WTC11 (cell line): ENCODE measurements at places on chromosomes 16 and 17. TPM values are rescaled to one million over a fixed set of nuclear protein-coding genes. Genes with fewer than 3 reads are reported as not detected.

GRCh38 chr16:1261131-1261892, 5.4 kb downstream of the TPSD1 start:
- H3K27me3 ChIP-seq: peaks cover 31% of the 10 kb centered on the region
- H3K36me3 ChIP-seq: peaks cover 9% of the 10 kb centered on the region; the same call in 1 of the 2 replicates
- no peak overlapping the region for H3K27ac ChIP-seq
- H3K4me1 ChIP-seq: peaks cover 5% of the 10 kb centered on the region
- H3K4me3 ChIP-seq: no peak overlapping the region
- DNase-seq: peak; percentile 59

RTN4RL1 gene
- 0.27 to 0.72 TPM (median 0.37 TPM) in 3 replicates for total RNA-seq

DNA sequence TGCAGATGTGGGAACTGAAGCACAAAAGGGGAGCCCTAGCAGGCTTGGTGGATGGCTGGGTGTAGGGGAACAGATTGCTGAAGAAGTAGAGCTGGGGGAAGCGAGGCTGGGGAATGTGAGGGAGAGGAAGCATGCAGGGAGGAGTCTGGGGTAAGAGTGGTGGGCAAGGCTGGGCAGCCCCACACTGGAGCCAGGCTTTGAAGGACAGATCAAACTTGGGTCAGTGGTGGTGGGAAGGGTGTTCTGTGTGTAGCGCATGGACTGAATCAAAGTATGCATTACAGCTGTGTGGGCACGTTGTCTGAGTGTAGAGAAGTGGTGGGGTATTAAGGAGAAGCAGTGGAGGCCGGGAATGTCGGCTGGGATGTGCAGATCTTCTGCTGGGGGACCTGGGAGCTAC, 116.0 kb downstream of the CYLD start:
- no peak for DNase-seq
- H3K36me3 ChIP-seq: no peaks in the 10 kb centered on the region
- no peaks in the 10 kb centered on the region for H3K27me3 ChIP-seq
- peaks cover 6% of the 10 kb centered on the region for H3K4me1 ChIP-seq

GRCh38 chr16:19691161-19691711, 26.8 kb downstream of the KNOP1 start:
- peaks cover 43% of the 10 kb centered on the region for H3K36me3 ChIP-seq
- DNase-seq: no peak
- no peak overlapping the region for H3K4me3 ChIP-seq
- H3K27ac ChIP-seq: 0 out of 2 replicates have a peak overlapping the region, but pooled peaks have one; percentile 22
- peaks cover 2% of the 10 kb centered on the region; the same call in 1 of the 2 replicates for H3K4me1 ChIP-seq
- H3K27me3 ChIP-seq: no peaks in the 10 kb centered on the region

GRCh38 chr17:40113907-40114245, 7.9 kb upstream of the MSL1 start:
- no peaks in the 10 kb centered on the region for H3K27me3 ChIP-seq
- no peaks in the 10 kb centered on the region for H3K36me3 ChIP-seq
- DNase-seq: no peak
- peak overlapping the region; percentile 98 for H3K27ac ChIP-seq
- peak overlapping the region; percentile 58 for H3K4me3 ChIP-seq

DNA sequence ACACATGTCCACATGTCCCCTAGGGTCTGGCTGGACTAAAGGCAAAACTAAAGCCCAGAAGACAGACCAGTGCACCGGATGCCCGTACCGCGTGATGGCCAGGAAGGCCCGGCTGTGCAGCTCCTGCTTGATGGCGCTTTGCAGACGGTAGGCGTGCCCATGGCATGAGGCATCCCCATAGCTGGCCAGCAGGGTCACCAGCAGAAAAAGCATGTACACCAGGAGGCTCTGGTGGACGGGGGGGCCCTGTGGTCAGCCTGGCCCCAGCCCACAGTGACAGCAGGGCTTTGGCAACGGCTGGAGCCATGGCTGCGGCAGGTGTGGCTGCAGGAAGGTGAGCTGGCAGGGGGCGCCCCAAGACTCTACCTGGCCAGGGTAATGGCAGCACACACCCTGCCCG, 42.8 kb downstream of the PKD1 start:
- H3K27me3 ChIP-seq: no peaks in the 10 kb centered on the region
- no peak overlapping the region for H3K4me3 ChIP-seq
- no peak overlapping the region for H3K27ac ChIP-seq
- H3K4me1 ChIP-seq: no peaks in the 10 kb centered on the region
- no peak for DNase-seq

GRCh38 chr17:71183066-71183660, 937.7 kb upstream of the SOX9 start:
- H3K36me3 ChIP-seq: no peaks in the 10 kb centered on the region
- no peaks in the 10 kb centered on the region for H3K4me1 ChIP-seq
- H3K27me3 ChIP-seq: no peaks in the 10 kb centered on the region
- no peak for DNase-seq
- H3K27ac ChIP-seq: no peak overlapping the region
- H3K4me3 ChIP-seq: no peak overlapping the region

DNA sequence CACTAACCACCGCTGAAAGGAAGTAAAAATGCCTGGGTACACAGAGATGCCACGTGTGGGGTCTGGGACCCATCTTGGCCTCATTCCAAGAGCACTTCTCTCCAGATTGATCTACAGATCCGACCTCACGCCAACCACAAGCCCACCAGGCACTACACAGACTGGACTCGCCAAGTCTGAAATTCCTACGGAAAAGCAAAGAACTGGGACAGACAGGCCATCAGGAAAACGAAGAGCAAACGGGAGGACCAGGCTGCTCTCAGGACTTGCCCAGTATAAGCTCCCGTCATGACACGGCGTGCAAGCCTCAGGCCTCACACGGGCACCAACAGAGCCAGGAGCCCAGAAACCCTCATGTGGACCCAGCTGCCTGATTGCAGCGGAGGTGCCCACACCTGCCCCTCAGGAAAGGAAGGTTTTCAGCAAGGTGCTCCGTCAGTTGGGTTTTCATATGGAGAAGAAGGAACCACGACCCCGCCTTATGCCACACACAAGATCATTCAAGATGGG, 20.1 kb upstream of the C16orf95 start:
- no peaks in the 10 kb centered on the region for H3K27me3 ChIP-seq
- no peak overlapping the region for H3K4me3 ChIP-seq
- H3K36me3 ChIP-seq: peaks cover 14% of the 10 kb centered on the region
- H3K4me1 ChIP-seq: no peaks in the 10 kb centered on the region
- DNase-seq: no peak
- peak overlapping the region; percentile 88; the same call in 1 of the 2 replicates for H3K27ac ChIP-seq

DNA sequence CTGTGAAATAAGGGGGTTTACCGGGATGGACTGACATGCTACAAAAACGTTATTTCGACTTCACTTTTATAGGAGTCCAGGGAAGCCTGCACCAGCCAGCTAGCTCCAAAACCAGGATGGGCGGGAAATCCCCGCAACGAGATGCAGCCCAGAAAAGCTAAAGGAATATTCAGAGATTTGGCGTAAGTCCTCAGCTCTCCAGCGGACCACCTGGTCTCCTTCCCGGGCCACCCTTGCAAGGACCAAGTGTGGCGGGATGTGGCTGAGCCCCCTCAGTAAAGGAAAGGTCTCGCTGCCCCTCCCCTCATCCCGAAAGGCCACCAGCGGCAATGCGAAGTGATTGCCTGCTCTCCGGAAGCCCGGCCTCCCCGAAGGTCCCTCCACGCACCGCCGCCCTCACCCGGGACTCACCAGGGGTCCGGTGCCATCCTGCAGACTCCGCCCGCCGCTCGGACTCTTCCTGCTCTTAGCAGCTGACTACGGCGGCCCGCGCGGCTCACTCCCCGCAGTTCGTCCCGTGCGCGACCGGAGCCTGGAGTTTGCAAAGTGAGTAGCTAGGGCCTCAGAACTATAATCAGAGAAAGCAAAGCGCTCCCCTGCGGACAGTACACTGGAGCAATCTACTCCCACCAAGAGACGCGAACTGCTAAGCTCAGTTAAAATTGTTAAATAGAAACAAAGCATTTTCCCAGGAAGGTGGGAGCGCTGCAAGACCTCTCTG, at the start of gene STX8:
TSS of gene STX8 (minus strand) at position 440 of the 721 bp plus-strand sequence. CDS start at position 428, 12 bp downstream.
- H3K36me3 ChIP-seq: no peaks in the 10 kb centered on the region
- peaks cover 9% of the 10 kb centered on the region for H3K4me1 ChIP-seq
- peak; percentile 88 for DNase-seq
- H3K4me3 ChIP-seq: peak within 1 kb of the TSS; percentile 93
- H3K27me3 ChIP-seq: peaks cover 4% of the 10 kb centered on the region; the same call in 1 of the 2 replicates

DNA sequence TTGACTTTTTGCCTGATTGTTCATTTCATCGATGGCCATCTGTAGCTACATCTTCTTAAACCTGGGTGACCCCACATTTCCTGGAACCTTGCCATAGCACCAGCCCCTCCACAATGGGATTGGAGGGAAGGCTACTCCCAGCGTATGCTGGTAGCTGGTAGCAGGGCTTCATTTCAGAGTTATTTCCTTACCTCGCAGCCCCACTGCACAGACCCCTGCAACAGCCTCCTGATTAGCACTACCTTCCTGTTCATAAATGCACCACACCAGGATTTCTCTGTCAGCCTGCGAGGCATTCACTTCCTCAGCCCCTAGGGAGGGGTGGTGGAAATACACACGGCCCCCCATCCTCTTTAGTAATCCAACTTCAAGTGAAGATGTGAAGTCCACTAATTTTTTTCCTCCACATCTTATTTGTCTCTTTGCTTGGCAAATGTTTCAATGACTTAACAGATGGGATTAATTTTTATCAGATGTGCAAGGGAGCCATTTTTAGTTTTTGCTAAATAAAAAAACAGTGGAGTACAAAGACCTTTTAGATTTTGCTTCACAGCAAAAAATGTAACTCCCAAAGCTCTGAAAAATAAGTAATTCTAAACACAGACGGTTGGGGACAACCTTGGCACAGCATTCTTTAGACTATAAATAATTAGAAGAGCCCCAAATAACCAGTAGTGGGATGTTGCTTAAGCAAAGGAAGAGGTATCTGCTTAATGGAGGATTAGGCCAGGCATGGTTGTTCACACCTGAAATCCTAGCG, 76.6 kb downstream of the CLEC16A start:
- no peaks in the 10 kb centered on the region for H3K27me3 ChIP-seq
- H3K4me1 ChIP-seq: 0 out of 2 replicates have a peak, but pooled peaks cover 3% of the 10 kb centered on the region
- H3K36me3 ChIP-seq: peaks cover 4% of the 10 kb centered on the region
- no peak for DNase-seq
- no peak overlapping the region for H3K4me3 ChIP-seq
- no peak overlapping the region for H3K27ac ChIP-seq

ITGAL gene
- total RNA-seq: 0.64 to 1.1 TPM (median 1.0 TPM) in 3 replicates

DNA sequence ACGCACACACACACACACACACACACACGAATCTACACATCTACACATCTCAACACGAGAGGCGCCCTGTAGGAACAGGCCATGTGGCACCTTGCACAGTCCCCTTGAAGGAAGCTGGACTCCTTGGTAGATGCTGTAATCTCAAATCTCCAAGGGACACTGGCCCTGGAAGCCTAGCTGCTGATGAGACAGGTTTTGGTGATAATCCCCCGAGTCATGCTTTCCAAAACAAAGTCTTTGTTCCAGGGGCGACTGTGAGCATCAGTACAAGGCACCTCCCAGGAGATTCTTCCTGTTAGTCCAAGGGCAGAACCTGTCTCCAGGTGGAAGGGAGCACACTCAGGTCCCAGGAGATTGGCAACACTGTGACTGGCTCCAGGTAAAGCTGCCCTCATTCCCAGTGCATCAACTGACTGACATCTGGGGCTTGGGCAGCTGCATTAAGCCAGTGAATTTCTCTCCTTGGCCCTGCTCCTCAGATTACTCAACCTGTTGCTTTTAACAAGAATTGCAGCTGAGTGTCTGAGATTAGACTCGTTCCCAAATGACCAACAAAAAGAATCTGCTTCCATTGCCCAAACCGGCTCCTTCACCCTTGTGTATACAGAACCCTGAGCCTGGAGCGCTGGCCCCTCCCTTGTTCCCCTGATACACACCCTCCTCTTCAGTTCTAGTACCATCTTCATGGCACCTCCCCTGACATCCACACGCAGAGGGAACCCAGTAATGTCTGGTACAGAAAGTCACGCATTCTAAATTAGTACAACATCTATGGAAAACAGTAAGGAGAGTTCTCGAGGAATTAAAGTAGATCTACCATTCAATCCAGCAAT, 13.9 kb upstream of the TNRC6C start:
- DNase-seq: no peak
- H3K27ac ChIP-seq: 0 out of 2 replicates have a peak overlapping the region, but pooled peaks have one; percentile 26
- peaks cover 14% of the 10 kb centered on the region for H3K4me1 ChIP-seq
- no peak overlapping the region for H3K4me3 ChIP-seq
- H3K36me3 ChIP-seq: no peaks in the 10 kb centered on the region; the same call in 1 of the 2 replicates
- no peaks in the 10 kb centered on the region for H3K27me3 ChIP-seq

- H3K27me3 ChIP-seq: no peaks in the 10 kb centered on the region
- peaks cover 6% of the 10 kb centered on the region for H3K4me1 ChIP-seq
- peaks cover 47% of the 10 kb centered on the region for H3K36me3 ChIP-seq
- H3K27ac ChIP-seq: no peak overlapping the region
- no peak overlapping the region for H3K4me3 ChIP-seq
Observed at GRCh38 chr17:6092182-6092902, 22.2 kb downstream of the WSCD1 start.

DNA sequence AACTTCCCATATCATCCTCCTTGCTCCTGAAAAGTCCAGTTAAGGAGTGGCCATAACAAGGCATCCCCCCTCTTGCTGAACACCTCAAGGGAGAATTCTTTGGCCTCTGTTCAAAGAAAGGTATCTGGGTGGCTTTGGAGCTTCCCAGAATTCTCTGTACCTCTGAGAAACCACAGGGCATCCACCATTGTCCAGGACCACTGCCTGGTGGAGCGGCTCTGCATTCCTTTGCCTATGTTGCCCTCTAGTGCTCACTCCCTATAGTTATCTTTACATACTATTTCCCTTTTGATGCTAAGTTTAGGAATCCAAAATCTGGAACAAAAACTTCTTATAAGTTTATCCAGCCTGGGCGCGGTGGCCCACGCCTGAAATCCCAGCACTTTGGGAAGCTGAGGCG, 30.3 kb downstream of the CHD9NB start:
- H3K4me3 ChIP-seq: no peak overlapping the region
- H3K4me1 ChIP-seq: peaks cover 13% of the 10 kb centered on the region; the same call in 1 of the 2 replicates
- H3K27me3 ChIP-seq: no peaks in the 10 kb centered on the region
- H3K27ac ChIP-seq: no peak overlapping the region
- DNase-seq: peak; percentile 51

GRCh38 chr17:11177340-11177739, 63.7 kb upstream of the SHISA6 start:
- H3K36me3 ChIP-seq: peaks cover 55% of the 10 kb centered on the region
- H3K27me3 ChIP-seq: peaks cover 5% of the 10 kb centered on the region; the same call in 1 of the 2 replicates
- no peak overlapping the region for H3K27ac ChIP-seq
- H3K4me3 ChIP-seq: no peak overlapping the region

GRCh38 chr17:67518876-67519275, 141.8 kb downstream of the PITPNC1 start:
- DNase-seq: no peak
- H3K27ac ChIP-seq: no peak overlapping the region
- no peak overlapping the region for H3K4me3 ChIP-seq
- peaks cover 13% of the 10 kb centered on the region for H3K36me3 ChIP-seq
- H3K27me3 ChIP-seq: no peaks in the 10 kb centered on the region; the same call in 1 of the 2 replicates
- peaks cover 66% of the 10 kb centered on the region for H3K4me1 ChIP-seq

DNA sequence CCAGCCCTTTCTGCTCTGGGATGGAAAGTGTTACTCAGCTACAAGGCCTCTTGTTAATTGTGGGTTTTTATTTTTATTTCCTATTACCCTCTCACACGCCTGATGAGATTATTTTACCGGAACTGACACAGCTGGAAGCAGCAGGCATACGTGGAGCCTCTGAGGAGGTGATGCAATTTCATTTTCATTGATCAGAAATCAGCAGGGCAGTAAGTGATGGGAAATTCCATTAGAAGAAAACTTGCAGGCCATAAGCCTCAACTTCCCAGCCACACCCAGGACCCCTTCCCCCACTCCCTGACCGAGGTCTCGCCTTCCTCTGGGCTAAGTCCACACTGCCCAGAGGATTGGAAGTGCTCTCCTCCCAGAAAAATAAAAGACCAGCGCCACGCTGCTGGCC, 69.7 kb downstream of the ZFHX3 start:
- H3K4me3 ChIP-seq: no peak overlapping the region
- no peak for DNase-seq
- no peaks in the 10 kb centered on the region for H3K4me1 ChIP-seq
- no peaks in the 10 kb centered on the region for H3K27me3 ChIP-seq
